ENCODE measurements at places on chromosomes 1 and 21.

GRCh38 chr1:232110281-232111090 is 483.9 kb downstream of the DISC1 start:
- DNase-seq, result no peak

- DNase-seq, result no peak
Observed at GRCh38 chr21:28884481-28884880, 108.2 kb downstream of the LTN1 start.

DNA sequence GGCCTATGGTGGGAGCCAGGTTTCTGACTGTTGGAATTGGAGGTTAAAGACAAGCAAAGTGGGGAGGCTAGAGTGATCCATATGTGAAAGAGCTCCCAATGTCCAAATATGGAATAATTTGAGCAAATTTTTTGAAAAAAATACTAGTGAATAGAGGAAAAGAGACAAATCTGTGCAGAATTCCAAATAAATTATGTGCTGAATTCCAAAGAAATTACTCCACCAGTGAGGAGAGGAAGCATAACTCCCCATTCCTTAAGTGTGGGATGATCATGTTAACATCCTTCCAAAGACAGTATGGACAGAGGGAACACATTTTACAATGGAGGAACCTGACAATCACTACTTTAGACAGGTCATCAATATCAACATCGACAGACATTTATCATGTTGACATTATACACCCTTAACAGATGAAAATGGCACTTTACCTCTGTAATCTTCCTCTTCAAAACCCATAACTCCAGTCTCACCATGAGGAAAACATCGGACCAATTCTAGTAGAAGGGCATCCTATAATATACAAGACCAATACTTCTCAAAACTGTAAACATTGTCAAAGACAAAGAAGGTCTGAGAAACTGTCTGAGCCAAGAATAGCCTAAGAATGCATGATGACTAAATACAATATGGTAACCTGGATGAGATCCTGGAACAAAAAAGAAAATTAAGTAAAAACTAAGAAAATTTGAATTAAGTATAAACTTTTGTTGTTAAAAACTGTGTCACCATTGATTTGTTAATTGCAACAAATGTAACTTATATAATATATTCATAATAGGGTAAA is 71.5 kb upstream of the RGS4 start:
- DNase-seq, result no peak

GRCh38 chr1:176241385-176242015 is 34.4 kb upstream of the COP1 start:
- no peak for DNase-seq

DNA sequence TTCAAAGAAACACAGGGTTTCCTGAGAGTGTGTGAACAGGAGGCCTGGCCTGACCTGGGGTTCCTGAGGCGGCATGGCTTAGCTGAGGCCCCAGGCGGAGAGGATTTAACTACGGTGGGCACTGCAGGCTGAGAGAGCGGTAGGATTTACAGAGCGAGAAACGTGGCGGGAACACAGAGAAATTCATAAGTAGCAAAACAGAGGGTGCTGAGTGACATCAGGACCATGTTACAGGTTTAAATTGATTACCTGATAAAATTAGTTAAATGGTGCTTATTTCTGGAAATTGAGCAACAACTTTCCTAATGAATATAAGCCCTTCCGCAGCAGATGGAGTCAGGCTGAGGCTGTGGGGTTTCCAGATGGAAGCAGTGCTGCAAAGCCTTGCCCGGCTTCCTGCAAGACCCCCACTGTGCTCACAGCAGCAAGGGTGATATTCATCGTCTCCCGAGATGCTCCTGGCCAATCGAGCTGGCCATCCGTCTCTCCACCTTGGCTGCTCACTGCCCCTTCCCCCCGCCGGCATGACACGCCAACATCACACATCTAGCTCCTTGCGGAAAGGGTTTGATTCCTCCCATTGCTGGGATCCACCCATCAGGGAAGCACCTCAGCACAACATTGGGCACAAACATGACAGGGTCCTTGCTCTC is 69.4 kb upstream of the MORC3 start:
- DNase-seq, result no peak

DNA sequence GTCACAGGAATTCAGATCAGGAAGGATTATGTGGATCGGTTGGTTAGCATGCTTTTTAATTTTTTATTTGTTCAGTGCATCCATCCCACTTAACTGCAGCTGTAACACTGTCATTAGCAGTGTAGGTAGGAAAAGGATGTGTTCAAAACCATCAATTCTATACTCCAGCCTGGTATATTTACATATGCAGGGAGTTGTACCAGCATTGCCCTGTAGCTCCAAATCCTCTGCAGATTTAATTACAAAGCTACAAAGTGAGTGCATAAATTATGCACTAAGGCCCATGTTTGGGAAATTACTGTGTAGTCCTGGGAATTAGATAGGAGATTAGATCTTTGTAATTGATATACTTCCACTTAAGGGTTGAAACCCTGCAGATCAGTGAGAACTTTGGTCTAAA is 15.9 kb upstream of the OSBPL9 start:
- no peak for DNase-seq

DNA sequence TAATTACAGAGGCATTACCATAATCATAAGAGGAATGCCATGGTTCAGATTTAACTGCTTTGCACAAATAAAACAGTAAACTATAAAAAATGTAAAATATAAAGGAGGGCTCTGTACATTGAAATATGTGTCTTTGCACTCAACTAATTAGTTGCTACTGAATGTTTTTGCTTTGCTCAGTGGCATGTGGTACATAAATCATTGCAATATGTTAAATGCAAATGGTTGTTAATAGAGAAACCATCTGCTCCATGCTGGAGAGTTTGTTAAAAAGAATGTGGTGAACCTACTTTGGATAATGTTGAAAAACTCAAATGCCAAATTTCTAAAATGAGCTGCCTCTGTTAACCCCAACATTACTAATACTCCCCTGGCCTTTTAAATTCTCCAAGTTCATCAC is 201.5 kb downstream of the NTNG1 start:
- DNase-seq, result no peak

DNA sequence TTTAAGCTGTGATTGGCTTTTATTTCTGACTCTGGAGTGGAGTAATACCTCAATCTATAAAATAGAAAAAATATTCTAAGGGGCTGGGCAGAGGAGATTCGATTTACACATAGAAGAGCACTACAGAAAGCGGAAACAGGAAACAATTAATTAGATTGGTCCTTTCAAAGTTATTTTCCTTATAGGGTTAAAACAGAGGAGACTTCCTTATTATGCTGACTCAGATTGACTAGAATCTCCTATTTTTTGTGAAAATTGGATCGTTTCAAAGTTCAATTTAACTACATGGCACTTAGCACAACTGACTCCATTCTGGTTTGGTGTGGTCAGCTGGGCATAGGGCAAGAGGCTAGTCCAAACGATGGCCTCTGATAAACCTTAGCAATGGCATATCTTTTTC is 48.3 kb upstream of the NCAM2 start:
- no peak for DNase-seq

- DNase-seq, result no peak
Observed at GRCh38 chr1:50271337-50271736, 151.9 kb downstream of the DMRTA2 start.

GRCh38 chr1:87953121-87953520 is 624.4 kb downstream of the LMO4 start:
- no peak for DNase-seq

DNA sequence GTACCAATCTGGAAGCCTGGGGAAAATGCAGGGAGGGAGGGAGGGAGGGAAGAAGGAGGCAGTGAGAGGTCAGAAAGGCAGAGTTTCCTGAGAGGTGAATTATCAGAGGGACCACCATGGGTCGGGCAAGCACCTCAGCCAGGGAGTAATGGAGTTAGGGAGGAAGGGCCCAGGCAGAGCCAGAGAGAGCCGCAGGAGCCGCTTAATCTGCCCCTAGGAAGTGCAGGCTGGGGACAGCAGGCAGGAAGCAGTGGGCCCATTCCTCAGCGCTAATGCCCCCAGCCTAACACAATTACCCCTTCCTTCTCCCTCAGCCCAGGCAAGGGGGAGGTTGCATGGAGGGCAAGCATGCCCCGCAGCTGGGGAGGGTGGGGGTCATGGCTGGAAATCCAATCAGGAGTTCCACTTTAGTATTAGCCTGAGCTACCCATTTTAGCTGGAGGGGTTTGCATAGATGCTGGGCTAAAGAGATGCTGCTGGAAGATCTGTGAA is 109.0 kb downstream of the TMEM53 start:
- DNase-seq, result no peak

GRCh38 chr1:2128189-2128901 is 66.2 kb downstream of the FAAP20 start:
- no peak for DNase-seq

DNA sequence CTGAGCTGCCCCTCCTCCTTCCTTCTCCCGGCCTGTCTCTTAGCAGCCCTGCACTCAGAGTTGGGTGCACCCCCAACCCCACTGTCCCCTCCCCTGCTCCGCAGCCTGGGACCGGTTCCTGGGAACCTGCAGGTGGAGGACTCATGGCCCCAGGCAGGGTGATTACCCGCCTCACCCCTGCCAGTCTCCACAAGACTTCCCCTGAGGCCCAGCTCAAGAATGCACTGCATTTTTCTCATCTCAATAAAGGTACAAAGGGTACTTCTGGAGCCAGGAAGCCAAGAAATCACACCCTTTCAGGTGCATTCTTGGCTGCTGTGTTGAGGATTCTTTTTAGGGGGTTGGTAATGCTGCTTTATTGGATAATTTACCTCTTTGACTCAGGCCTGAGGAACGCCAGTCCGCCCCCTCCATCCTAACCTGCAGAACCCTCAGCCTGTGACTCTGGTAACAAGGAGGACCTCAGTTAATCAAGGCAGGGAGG is 126.3 kb upstream of the TMPRSS2 start:
- no peak for DNase-seq

DNA sequence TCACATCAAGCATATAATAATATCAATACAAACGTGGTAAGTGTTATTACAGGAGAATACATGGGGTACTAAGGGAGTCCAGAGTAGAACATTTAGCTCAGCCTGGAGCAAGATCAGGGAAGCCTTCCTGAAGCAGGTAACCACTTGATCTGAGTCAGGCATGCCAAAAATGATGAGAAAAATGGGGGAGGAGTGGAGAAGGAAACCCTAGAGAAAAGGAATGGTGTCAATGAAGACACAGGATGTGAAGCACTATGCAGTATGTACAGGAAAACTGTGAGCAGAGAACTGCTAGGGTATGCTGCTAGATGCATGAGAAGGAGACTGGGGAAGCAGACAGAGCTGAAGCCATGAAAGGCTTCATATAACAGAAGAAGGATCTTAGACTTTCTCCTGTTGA is 84.7 kb downstream of the NOTCH2 start:
- DNase-seq, result no peak

DNA sequence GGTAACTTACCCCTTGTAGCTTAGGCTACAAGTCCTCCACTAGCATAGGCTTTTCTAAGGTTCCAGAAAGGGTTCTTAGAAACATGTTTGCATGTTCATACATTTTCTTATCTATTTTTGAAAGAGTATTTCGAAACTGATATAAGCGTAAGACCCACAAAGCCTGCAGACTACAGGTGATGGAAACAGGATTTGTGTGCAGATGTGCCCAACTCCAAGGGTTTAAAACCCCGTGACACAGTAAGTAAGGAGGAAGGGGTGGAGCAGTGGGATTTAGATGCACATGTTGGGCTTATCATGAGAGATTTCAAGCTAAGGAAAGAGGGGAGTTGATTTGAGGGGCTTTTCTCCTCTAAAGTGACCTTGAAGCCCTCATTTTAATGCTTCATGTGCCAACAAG is 164.7 kb downstream of the LTN1 start:
- no peak for DNase-seq

DNA sequence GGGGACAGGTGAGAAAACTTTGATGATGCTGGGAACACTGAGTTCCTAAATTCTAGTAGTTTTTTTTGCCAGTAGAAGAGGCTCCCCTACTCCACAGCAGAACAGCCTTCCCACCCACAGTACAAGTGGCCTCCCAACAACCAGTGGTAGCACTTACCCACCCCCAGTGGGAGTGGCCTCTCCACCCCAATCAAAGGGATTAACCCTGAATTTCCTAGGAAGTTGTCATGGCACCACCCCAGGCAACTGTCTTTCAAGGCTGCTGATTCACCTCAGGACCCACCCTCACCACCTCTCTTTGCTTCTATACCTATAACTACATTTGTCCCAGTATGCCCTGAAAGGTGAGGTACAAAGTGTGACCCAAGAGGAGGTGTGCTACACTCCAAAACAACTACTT is 81.4 kb upstream of the PRDX6 start:
- DNase-seq, result no peak

DNA sequence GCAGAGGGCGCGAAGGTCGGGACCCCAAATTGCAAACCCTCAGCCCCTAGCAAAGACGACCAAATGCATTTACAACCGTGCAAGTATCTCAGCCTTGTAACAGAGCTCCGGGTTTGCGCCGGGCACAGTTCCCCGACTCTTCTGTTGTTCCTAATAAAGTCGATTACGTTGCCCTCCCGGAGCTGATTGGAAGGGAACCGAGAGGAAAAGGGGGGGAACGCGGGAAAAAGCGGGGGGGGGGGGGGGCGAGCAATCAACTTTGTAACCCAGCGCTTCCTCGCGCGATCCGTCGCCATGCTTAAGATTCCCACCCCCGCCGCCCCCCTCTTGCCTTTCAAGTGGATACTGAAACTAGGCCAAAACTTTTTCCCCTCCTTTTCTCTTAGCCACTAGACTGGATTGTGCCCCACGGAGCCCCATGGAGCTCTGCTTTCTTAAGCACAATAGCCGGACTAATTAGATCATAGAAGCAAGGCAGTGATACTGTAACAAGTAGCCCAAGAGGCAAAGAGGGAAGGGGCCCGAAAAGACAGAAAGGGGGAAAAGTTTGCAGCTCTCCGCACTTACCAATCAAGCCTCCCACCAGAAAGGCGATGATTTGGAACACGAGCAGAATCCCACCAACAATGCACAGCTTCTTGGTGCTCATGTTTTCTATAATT is 565 bp downstream of the WLS start:
- no peak for DNase-seq

DNA sequence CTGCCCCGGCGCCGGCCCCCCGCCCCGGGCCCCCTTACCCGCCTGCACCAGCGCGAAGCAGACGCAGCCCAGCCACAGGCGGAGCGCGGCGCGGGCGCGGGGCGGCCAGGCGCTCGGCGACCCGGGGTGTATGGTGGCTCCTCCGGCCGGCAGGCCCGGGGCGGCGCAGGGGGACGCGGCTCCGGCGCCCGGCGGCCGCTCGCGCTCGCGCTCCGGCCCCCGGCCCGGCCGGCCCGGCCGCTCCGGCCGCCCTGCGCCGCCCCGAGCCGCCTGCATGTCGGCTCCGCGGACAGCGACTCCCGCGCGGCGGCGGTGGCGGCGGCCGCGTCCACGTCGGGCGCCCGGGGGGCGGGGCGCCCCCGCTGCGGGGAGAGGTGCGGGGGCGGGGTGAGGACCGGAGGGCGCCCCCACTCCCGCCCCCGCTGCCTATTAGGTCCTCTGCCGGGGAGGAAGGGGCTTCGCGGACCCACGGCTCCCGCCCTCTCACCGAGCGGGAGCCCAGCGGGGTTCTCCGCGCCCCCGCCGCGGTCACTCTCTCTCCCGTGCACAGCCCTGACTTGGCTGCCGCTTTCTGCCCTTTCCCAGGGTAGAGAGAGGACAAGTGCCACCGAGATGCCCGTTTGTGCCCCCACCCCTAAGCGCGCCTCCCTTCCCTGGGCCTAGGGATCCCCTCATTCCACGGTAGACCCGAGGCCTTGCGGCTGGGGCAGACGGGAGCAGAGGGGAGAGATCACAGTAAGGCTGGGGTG is at the start of gene FNDC5:
FNDC5 (minus strand) TSS at position 298 of the 749 bp plus-strand sequence.
- DNase-seq, result no peak
